ENCODE measurements at places on chromosomes 5 and 9.

- peak; percentile 78 for DNase-seq
Observed at GRCh38 chr5:68565427-68565826, 349.9 kb downstream of the PIK3R1 start.

DNA sequence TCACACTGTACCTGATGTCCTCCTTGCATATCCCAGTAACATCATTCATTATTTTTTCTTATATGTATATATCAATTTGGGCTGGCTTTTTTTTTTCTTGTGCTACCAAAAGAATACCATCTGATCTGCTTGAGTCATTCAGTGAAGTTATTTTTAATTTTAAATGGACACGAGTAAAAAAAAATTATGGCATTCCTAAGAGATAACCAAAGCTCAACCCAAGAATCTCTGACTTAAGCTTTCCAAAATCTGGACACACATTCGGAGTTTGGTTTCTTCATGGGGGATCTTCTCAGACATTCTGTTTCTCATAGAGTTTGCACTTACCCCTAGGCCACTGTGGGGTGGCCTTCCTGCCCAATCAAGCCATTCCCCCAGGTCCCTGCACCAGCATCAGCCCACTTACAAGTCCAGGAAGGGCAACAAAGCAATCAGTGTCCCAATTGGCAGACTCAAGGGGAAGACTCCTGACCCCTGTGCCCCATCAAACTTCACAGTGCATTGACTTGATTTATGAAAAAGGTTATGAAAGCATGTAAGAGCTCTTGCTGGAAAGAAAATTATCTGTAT is 49.2 kb upstream of the SPDL1 start:
- no peak for DNase-seq

DNA sequence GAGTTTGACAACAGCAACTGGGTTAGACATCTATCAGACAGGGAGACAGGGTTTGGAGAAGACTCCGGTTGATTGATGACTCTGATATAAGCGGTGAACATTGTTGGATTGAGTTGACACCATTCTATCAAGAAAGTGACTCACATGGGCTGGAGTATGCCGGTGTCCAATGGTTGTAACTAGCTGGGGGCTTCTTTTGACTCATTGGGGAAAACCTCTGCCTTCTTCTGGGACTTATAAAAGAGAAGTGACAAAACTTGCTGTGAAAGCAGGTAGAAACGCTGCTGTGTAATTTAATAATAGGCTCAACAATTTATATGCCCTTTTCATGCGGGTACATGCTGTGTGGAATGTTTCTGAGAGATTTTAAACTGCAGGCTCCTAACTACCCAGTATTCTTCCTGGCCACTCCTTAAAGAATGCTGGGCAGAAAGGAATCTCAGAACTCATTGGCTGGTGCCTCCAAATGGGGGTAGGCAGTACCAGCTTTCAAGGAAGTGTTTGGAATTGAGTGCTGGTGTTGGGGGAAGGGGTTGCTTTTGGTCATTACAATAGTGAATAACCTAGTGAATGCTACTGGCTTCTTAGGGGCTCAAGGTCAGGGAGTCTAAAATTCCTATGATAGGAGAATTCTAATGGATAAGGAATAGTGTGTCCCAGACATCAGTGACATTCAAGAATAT is 43.9 kb downstream of the FYB1 start:
- peak; percentile 11 for DNase-seq

DNA sequence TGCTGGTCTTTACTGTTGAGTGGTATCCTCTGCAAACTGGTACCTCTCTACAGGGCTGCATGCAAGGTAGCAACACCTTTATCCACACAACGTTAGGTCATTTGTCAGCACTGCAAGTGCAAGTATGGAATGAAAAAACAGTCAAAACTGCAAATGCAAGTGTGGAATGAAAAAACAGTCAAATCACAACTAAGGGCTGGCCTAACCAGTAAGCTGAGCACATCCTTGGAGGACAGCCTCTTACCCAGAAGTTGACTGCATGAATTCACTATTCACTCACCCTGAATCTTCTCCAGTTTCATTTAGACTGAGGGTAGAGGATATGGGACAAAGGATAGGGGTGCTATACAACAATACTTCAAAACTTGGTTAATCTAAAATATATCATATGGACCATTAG is 158.4 kb downstream of the PPP2R2B start:
- no peak for DNase-seq

GRCh38 chr9:27335075-27335474 is 38.1 kb upstream of the EQTN start:
- DNase-seq: no peak

GRCh38 chr9:100489836-100490235 is 16.9 kb downstream of the TMEFF1 start:
- no peak for DNase-seq

DNA sequence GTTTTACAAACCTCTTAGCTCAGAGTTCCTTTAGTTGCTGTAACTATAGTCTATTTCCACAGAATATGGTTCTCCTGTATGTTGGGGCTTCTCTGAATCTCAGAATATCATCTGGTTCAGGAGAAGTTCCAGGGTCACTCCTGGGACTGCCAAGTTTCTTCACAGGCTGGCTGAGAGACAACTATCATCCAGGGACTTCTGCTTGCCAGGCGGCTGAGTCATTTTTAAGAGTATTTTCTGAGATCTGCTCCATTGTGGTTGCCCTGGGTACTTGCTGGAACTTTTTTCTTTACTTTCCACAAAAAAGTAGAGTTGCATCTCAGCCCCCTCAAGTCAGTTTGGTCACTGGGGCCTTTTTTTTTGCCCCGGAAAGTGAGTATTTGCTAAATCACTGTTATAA is 566.5 kb downstream of the LRRC70 start:
- no peak for DNase-seq

GRCh38 chr9:70924895-70925547 is 196.4 kb downstream of the TRPM3 start:
- peak; percentile 57 for DNase-seq

DNA sequence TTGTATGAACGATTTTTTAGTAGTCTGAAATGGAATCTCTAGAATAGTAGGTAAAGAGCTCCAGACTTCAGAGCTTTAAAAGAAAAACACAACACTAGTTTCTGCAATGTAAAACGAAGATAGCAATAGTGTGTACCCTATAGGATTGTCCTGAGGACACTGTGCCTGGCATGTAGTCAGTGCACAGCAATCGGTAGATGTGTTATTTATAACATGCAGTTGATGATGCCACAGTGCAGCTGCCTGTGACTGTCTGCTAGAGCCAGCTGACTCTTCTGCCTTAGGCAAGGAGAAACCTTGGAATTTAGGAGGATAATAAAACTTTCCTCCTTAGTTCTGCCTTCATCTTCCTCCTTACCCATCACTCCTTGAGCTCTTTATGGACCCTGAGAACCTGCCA is 27.7 kb upstream of the TMOD1 start:
- no peak for DNase-seq

DNA sequence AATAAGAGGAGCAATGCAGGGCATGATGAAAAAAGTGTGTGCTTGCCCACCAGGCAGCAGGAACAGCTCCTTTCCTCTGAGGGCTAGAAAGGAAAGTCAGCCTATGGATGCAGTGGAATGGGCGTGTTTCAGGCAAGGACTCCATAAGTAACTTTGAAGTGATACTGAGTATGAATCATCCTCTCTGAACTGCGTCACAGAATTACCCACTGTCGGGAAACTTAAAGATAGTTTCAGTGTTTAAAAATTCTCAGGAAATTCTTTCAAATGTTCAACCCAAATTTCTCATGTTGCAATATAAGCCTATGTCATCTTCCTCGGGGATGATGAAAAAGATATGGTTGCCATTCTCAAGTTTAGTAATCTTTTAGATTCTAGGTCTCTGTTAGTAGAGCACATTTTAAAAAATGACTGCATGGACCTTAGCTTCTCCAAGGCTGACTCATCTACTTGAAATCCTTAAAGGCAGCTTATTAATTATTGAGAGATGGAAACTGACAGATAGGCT is 27.7 kb downstream of the PTCD2 start:
- DNase-seq: no peak

DNA sequence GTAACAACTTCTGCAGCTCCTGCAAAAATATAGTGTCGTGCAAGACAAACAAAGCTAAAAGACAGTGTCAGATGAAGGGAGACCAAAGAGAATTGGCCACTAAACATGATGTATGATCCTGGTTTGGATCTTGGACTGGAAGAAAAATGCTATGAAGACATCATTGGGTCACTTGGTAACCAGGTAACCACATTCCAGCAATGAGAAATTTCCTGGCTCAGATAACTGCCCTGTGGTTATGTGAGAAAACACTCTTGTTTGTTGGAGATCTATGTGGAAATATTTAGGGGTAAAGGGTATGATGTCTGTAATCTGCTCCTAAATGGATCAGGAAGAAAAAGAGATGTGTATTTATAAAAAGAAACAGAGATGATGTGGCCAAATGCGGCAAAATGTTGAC is 45.5 kb upstream of the ANKRD33B start:
- no peak for DNase-seq

Measured in GM12865 (cell line).